ENCODE measurements at places on chromosomes 13 and 19. TPM values are rescaled to one million over a fixed set of nuclear protein-coding genes. Genes with fewer than 3 reads are reported as not detected.
A peak's percentile ranks its signal among the peaks of the same experiment; 100 is the strongest.

Gene COL4A1
- polyA plus RNA-seq: 115 TPM

DNA sequence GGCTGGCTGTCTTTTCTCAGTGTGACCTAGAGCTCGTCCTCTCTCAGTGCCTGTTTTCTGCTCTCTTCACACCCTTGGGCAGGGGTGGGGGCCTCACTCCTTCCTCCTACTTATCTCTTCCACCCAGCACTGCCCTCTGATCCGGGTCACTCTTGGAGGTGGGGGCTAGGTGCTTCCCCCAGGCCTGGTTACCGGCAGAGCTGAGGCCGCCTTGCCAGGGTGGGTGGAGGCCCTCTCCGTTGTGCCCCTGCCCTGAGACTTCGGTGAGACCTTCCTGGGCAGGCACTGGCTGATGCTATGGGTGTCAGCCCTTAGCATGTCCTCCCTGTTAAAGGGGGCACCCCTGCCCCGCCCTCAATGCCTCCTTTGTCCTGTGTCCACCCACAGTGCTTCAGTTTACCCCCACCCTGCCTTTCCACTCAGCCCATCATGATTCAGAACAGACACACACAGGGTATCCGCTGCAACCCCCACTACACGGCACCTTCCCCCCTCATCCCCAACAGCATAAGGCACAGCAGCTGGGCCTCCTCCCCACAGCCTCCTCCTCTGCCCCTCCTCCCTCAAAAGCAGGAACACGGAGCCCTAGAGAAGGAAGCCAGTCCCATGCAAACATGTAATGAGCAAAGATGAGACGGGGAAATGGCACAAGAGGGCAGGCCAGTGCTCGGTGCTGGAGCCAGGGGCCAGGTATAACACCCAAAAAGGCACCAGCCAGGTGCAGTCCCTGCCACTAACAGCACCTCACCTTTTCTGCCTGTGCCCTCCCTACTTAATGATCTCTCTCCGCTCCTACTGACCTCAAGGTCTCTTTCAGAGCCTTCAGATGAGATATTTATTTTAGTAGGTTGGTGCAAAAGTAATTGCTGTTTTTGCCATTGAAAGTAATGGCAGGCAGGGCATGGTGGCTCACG is 9.8 kb downstream of the ZGLP1 start:
- no peak for DNase-seq

GRCh38 chr19:4454747-4455718 is 2.6 kb downstream of the UBXN6 start:
- DNase-seq: peak; percentile 52

DNA sequence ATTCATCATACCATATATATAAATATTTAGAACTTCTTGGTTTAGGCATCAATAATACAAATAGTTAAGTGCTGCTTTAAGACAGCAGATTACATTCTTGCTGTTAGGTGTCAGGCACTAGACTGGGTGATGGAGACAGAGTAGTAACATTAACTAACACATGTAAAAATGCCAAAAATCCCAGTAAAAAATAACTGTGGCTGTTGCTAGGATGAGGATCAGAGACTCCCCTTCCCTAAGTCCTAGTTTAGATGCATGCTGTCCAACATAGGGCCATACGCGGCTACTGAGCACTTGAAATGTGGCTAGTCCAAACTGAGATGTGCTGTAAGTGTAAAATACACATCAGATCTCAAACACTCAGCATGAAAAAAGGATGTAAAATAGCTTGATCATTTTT is 94.7 kb downstream of the CDADC1 start:
- no peak for DNase-seq

Gene ALOX5AP
- polyA plus RNA-seq: 3.2 TPM

Gene SPTBN4
- polyA plus RNA-seq: 0.66 TPM

DNA sequence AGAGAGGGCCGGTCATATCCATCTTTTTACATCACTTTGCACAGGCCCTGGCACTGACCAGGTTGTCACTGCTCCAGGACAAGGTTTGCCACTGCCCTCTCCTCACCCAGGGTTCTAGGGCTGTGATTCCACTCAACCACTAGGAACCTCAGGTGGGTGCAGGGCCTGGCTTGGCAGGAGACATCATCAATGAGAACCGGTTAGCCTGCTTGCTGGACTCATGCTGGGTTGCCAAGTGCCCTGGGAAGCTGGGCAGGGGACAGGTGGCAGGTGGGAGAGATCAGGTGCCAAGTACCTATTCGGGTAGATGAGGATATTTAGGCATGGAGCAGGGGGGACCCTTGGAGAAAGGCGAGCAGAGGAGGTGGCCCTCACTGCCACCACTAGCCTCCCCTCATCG is 4.2 kb upstream of the CERS4 start:
- no peak for DNase-seq

DNA sequence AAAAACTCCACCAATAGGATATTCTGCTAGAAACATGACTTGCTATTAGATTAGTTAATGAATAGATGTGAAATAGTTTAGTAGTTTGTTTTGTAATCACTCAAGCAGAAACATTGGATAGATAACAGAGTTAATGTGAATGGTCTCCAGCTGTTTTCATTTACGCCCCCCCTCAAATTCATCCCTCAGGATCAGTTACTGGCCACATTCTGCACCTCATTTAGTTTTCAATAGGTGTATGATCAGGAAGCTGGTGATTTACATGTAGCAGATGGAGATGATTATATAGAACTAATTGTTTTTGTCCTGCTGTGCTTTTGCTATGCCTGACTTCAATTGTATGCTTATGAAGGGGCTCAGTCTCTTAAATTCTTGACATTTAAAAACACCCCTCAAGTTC is 759.0 kb downstream of the SLITRK6 start:
- DNase-seq: no peak

DNA sequence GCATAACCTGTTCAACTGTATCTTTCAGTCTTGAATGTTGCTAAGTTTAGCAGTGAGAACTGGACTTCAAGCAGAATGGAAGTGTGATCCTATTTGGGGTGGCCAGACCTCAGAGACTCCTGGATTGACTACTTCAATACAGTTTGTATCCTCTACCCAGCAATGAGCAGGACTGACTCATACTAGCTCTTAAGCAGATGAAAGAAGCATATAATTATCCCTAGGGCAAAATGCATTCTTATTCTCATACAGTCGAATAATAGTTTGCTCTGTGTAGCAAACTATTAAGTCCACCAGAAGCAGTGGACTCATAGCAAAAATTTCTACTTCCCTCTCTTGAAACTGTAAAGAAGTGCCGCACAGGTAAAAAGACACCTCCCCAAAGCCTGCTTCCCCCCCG is 46.4 kb upstream of the FAM216B start:
- no peak for DNase-seq

Gene ZNF726
- polyA plus RNA-seq: 0.06 TPM
